Activated effector memory CD4-positive, alpha-beta T cell treated with Interleukin-2 at 50 U/mL for 16 hours (primary cell): ENCODE measurements at places on chromosomes 1 and 21.

GRCh38 chr1:92399076-92399475 lies 87.6 kb downstream of the GFI1 start:
- no peak for DNase-seq

- DNase-seq = no peak
Measured at GRCh38 chr1:188188317-188188716, 1359.6 kb downstream of the PLA2G4A start.

DNA sequence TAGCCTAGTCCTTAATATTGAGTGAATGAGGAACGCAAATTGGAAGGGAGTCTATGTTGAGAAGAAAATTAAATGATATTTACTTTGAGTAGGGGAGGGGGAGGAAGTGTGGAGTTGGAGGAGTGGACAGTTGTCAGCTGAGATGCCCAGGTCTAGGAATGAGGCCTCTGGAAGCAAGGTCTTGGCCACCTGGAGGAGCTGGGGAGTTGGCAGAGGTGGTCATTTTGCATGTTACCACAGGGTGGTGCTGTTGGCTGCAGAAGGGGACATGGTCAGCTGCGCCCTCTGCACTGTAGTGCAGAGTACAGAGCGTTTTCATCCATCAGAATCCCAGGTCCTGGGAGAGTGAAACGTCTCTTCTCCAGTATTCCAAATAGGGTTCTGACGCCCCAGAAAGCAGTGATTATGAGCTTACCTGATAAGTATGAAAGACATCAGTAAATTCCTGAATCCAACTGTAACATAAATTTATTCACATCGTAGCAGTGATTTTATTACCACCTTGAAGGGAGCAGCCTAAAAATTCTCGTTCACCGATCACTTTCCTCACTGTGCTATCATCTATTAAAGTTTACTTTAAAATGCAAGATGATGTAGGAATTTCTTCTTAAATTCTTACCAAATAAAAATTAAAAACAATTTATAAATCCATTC lies 13.8 kb downstream of the PARK7 start:
- no peak for DNase-seq

GRCh38 chr1:183622884-183623785 lies 12.4 kb downstream of the ARPC5 start:
- peak; percentile 15 for DNase-seq

GRCh38 chr21:41761934-41762635 lies 4.8 kb downstream of the RIPK4 start:
- DNase-seq = no peak

- DNase-seq = no peak
Measured at GRCh38 chr1:26555550-26555981, 26.0 kb downstream of the RPS6KA1 start.

DNA sequence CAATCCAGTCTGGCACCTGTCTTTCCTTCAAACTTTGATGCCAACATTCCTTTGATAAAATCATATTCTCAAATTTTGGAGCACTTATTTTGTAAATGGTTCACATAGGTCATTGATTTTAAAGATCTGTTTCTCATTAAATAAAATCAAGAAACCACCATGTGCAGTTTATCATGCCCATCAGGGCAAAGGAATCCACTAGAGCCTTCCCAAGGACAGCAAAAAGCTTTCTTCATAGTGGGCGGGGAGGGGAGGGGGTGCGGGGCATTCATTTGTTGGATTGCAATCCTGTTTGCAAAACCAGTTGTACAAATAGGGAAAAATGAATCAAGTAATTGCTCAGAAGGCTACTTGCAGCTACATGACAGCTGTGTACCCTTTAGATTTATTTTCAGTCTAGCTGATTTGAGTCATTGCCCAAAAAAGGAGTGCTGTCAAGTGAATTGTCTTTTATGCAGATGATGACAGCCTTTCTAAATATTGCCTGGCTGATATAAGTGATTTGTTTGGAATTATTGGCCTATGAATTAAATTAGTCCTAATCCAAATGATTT lies 23.0 kb downstream of the LRRC8B start:
- no peak for DNase-seq

DNA sequence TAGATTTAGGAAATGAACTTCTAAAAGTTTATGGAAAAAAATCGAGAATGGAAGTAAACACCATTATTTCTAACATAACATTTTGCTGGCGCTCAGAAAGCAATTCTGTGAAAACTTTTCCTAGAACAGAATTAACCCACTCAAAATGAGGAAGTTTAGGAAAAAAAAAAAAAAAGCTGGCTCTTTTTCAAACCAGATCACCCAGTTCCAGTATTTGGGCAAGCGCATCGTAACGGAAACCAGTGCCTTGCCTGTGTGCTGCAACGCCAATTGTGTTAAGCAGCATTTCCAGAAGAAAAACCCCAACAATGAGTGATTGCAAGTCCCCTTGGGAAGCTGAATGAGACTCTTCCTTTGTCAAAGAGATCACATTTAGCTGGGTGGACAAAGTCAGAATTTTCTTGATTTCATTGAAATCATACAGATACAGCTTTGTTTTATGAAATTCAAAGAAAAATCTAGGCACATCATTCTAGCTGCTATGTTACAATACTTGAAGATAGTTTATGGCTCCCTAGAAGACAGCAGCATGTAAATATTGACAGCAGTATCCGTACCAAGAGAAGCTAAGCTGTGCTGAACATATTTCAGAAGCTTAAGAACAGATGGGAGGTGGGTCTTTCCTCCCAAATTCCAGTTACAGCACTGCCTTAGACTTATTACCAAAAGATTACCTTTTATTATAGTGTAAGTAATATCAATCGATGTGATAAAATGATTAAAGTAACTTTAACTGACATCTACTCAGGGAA lies 113.4 kb downstream of the ERG start:
- no peak for DNase-seq

- DNase-seq = no peak
Measured at GRCh38 chr1:19844731-19845495, 29.8 kb upstream of the RNF186 start.

GRCh38 chr1:167654975-167655575 lies 25.0 kb downstream of the RCSD1 start:
- DNase-seq = no peak

DNA sequence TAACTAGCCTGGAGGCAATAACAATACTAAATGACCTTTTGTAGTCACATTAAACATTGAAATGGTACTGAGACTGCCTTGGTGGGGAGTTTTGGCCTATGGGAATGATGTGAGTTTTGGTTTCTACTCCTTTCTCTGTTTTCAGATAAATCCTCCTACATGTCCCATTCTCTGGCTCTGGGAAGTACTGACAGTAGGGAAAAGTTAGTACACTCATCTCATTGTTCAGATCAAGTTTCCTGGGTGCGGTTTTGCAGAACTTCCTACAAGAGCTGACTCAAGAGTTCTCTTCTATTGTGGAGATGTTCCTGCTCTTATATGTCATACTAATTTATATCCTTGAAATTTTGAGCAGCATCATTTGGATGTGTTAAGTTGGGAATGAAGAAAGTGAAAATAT lies 74.2 kb upstream of the MACF1 start:
- DNase-seq = no peak

DNA sequence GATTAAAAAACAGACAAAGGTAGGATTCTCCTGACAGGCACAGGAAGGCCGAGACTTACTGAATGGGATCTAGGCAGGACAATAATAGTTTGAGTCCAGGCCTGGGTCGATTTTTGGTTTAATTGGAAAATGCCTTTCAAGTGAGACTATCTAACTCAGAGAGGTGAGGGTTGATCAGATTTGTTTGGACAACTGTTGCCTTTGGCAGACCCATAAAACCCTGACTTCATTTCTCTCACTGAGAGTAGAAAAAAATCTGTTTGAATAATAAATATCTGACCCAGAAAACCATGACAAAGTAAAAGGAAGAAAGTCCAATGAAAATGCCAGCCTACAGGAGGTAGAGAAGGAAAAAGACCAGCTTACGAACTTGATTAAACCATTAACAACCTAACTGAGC lies 12.3 kb upstream of the SLC30A10 start:
- DNase-seq = no peak

GRCh38 chr21:44521301-44521927 lies 18.6 kb downstream of the KRTAP10-1 start:
- no peak for DNase-seq

- DNase-seq = no peak
Measured at GRCh38 chr1:246261639-246262038, 245.4 kb downstream of the SMYD3 start.

DNA sequence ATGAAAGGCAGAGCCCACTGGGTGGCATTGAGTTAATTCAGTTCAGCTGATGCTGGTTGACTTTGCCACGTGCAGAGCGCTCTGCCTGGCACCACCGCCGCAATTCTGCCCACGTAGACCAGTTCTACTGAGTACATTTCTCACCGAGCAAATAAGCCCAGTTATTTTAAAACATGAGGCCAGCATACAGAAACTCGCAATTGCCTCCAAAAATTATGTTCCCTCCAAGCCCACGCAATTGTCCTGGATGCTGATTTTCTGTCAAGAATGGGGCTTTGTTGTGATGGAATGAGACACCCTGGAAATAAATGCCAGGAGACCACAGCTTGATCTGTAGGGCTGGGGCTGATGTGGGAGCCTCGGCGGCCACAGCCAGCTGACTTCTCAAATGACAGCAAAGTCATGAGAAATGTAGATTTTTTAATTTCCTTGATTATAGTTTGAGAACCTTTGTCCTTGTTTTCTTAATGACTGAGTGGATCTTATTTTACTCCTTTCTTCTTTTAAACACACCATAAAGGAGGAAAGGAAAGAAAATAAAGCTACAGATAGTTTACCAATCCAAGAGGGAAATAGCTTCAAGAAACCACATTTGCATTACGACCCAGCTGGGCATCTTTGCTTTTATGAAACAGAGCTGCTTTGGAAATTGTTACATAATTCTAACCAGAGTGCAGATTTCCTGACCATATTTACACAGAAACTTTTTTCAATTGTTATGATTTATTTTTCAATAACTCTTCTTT lies 11.6 kb upstream of the PARP1 start:
- DNase-seq = no peak

DNA sequence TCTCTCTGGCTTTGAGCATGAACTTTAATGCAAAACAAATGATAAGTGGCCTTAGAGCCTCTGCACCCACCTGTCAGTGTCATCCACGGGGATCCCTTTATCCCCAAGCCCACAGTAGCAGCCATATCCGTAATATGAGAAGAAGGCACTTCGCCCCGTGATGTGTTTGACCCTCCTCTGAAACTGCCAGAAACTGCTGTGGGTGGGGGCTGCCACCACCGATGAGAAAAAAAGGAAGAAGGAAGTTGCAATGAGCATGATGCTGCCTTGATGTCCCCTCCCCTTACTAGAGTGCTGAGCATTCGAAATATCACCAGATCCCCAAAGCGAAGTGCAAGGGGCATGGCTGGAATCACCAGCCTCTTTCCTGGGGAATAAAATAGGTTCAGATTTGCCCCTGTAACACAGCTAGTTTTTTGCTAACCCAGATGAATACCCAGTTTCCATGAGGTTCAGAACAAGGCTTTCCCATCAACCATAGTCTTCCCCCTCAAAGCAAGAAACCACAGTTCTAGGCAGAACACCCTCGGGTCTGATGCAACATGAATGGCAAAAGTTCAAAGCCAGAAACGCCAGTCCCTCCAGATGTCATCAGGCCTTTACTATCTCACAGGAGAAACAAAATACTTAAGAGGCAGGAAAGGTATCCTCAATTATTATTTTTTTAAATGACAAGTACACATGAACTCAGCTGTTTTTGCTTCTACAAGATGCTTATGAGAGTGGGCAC lies 10.8 kb upstream of the UBXN10 start:
- no peak for DNase-seq

DNA sequence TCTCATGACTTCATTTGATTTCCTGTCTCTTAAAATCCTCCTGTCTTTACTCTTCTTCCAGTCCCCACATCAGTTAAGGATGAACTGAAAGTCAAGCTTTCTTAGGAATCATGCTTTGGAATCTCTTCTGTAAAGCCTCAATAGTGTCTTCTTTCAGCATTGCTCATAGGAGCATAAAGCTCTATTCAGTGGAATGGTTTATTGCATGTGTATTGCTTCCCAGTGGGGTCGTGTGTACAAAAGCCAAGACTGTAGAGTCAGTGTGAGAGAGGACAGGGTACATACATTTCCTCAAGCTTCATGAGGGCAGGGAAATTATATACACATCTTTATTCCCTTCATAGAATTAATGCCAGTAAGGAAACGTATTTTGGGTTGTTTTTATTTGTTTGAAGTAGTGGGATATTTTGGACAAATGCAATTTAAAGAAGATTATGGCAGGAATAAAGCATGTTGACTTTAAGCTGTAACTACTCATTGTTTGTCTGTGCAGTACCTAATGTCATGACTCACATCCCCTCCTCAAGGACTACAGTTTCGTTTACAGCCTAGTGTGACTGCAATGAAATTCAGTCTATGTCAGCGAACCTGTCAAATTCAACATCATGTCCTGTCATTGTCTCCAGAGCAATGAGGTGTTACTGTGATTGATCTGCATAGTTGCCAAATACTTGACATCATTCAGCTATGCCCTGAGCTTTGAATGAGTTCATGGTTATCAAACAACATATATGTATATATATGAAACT lies 2164.2 kb downstream of the NCAM2 start:
- DNase-seq = no peak

GRCh38 chr1:173210283-173210682 lies 3.2 kb upstream of the TNFSF4 start:
- DNase-seq = no peak

DNA sequence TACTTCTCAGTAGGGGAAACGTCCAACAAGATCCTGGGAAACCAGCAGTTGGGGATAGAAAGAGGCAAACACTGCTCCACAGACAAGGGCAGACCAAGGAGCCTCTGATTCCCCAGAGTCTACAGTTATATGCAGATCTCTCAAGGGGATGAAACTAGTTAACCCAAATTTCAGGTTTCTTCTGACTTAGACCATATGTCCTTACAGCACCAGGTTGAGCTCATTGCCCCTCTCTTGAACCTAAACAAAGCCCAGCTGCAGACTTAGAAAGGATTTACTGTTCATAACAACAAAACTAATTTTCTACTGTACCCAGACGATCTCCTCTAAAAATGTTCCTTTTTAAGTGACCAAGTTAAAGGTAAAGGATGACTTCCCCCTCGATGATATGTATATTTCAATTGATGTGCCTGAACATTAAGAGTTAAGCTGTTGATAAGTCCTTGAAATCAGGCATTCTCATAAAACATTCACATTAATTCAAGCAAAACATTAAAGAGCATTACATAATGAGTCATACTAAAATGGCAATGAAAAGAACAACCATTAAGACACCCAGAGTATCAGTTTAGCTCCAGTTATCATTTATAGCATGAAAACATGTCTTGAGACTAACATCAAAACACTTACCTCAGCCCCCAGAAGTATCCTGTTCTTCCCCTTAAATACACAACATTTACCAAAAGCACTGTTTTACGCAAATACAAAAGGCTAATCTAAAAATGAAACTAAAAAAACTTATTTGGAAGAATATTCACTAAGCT lies 24.1 kb downstream of the SMYD3 start:
- DNase-seq = no peak
